ENCODE measurements at places on chromosomes 13 and 19.

GRCh38 chr19:14582894-14583340 lies at the start of gene CLEC17A:
Gene CLEC17A, plus strand, starts transcription at chr19:14583084. Its CDS starts 77 bp downstream, at chr19:14583161.
- no peak for DNase-seq

DNA sequence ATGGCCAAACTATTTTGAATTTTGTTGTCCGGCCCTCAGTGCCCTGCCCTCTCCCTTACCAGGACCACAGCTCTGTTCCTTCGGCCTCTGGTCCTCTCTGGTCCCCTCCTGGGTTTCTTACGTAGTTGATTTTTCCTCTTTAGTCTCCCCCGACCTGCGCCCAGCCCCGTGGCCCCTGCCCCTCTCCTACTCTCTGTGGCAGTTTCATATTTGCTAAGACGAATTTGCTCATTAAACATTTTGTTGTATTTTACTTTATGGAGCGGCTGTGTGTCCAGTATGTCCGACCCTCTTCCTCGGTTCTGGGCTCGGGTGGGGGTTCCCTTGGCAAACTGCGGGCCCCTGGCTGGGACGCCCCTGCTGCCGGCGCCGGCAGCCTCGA lies 576 bp upstream of the EPN1 start:
- DNase-seq = no peak

DNA sequence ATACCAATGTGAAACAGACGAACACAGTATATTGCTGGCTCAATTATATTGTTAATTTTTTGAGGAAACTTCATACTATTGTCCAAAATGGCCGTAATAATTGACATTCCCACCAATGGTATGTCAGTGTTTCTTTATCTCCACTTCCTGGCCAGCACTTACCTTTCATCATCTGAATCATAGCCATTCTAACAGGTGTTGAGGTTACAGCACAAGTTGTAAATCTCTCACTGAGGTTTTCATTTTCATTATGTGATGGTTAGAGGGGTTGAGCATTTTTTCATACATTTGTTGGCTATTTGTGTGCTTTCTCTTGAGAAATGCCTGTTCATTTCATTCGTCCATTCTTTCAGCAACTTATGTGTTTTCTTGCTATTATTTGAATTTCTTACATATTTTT lies 824.0 kb downstream of the UQCRFS1 start:
- no peak for DNase-seq

DNA sequence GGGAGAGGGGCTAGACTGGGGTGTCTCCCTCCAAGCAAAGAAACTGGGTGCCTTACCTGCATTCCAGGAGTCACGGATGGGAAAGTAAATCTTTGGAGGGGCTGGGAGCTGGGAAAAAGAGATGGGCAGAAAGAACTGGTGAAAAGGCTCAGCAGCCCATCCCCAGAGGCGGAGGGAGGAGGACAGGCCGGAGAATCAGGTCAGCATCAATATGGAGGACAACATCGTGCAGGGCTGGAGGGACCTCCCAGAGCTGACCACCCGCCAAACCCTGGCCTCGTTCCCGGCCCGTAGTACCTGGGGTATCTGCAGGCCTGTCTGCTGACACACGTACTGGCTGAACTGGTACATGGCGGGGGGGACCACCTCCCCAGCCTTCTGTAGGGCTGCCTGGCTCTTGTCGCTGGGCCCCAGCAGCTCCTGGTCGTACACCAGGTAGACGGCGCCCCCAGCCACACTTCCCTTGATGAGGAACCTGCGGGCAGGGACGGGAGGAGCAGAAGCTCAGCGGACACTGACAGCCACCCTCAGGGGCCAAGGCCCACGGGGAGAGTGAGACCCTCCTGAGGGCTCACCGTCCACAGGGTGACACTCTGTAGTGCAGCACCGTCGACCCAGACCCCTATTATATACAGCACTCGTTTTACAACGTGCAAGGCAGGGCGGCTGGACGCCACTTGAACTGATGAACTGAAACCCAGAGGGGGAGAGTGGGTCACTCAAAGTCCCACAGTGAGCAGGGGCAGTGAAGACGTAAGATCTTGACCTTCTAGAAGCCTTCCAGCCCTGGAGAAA lies 830 bp downstream of the MICOS13 start:
- DNase-seq = no peak

DNA sequence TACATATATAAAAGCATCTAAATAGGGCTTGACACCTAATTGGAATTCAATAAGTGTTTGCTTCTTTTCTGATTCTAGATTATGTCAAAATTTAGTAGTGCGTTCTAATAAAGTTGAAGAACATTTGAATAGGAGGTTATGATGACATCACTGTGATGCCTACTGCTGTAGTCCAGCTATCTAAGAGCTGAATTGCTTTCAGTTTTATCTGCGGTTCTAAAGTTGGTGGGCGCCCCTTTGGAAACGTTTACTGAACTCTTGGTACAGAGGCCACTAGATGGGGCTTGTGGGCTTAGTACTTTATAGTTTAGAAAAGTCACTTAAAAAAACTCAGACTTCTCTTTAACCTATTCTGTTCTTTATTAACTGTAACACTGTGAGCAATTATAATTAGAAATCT lies 776.9 kb downstream of the GPC5 start:
- no peak for DNase-seq

DNA sequence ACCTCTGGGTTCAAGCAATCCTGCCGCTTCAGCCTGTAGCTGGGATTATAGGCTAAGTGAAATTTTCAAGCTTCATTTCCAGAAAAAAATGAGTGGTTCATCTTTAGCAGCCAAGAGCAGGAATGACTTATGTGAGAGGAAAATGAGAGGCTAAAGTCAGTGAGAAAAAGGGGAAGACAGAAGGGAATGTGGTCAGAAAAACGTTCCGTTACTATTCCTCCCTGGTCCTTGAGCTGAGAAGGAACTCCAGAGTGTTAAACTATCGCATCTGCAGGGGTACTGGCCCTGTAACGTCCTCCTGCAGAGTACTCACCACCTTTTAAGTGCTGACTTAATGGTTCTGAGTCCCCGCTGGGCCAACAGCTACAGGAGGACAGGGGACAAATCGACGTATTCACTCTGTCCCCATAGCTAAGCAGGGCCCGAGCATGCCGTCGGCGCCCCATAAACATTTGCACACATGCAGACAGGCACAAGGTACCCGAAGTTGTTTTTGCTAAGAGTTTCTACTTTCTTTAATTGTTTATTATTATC lies 88.1 kb downstream of the FLT1 start:
- no peak for DNase-seq

DNA sequence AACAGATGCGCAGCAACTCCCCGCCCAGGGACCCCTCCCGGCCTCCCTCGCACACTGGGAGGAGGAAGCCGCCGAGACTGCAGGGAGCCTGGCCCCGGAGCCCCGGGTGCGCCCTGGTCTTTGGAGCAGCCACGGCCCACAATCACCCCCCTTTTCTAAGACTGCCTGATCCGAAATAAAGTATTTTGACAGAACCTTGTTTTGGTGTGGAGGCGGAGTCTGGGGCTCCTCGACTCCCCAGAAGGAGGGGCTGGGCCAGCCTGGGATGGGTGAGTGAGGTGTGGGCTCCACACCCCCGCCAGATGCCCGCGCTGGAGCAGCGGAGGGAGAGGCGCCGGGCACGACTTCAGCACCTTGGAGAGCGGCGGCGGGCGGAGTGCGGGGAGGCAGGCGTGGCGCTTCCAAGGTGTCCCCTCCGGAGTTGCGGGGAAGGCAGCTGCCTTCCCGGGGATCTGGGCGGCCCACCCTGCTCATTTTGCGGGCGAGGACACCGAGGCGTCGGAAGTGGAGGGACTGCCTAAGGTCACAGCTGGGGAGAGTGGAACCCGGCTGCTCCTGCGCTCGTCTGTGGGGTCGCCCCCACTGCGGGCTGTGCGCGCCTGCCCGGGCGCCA lies 9.4 kb downstream of the SIRT6 start:
- DNase-seq = no peak

- DNase-seq = no peak
Observed at GRCh38 chr13:35127466-35127865, 185.4 kb downstream of the NBEA start.

DNA sequence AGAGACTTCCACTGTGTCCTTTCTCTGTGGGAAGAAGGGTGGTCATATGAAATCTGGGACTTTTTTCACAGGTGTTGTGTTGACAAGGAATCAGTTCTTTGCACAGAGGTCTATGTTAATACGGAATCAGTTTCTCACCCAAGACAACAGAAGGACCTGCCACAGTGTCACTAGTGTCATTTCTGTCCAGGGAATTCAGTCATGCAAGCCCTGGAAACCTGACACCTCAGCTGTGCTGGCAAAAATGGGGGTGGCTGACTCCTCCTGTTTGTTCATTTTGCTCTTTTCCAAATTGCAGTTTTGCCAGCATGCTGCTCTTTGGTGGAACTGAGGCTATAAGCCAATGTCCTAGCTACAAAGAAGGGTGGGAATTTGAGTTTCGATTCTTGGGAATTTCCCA lies 49.8 kb upstream of the ESD start:
- no peak for DNase-seq

DNA sequence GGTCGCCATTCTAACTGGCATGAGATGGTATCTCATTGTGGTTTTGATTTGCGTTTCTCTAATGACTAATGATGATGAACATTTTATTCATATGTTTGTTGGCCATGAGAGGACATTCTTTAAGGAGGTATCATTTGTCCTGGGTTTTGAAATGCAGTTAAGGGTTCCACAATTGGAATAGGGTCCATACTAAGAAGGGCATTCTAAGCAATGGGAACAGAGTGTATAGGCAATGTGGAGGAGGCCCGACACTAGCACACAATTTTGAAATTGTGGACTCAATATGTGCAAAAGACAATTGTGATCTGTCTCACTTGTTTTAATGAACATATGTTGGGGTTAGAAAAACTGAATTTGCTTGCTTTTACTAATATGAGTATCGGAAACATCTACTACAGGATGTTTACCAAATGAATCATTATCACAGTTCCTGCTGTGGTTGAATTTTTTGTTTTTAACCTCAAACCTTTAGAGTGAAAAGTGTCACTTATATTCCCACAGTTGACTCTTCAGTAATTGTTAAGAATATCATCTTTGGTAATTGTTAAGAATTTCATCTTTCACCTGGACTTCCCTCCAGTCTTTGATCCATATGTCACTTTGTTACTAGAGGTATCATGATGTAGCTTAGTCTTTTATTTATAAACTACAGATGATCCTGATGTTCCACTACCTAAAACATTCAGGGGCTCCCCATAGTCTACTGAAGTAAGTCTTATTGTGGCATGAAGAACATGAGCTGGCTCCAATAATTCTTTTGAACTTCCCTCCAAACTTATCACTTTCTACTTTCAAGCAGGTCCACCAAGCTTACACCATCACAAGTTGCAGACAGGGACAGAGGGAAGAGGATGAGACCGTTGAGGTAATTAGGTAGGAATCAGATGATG lies 109.7 kb upstream of the KLF12 start:
- DNase-seq = peak; percentile 60

Data from GM04503 (cell line).